Fibroblast of upper back skin (primary cell): ENCODE measurements at places on chromosomes 3 and 15.

GRCh38 chr3:126557415-126557745, 1.4 kb downstream of the C3orf22 start:
- DNase-seq, result no peak

- DNase-seq, result peak; percentile 96
Observed at GRCh38 chr3:110814170-110815007, 257.2 kb upstream of the NECTIN3 start.

GRCh38 chr15:64897345-64897985, 14.2 kb upstream of the ANKDD1A start:
- peak; percentile 76 for DNase-seq

GRCh38 chr3:88810455-88810854, 297.0 kb upstream of the EPHA3 start:
- DNase-seq, result peak; percentile 44

- DNase-seq, result no peak
Observed at GRCh38 chr3:52792413-52792812, 2.2 kb upstream of the ITIH3 start.

GRCh38 chr3:4821338-4821737, 157.9 kb upstream of the BHLHE40 start:
- no peak for DNase-seq

GRCh38 chr3:186493525-186494255, 50.5 kb downstream of the CRYGS start:
- no peak for DNase-seq

DNA sequence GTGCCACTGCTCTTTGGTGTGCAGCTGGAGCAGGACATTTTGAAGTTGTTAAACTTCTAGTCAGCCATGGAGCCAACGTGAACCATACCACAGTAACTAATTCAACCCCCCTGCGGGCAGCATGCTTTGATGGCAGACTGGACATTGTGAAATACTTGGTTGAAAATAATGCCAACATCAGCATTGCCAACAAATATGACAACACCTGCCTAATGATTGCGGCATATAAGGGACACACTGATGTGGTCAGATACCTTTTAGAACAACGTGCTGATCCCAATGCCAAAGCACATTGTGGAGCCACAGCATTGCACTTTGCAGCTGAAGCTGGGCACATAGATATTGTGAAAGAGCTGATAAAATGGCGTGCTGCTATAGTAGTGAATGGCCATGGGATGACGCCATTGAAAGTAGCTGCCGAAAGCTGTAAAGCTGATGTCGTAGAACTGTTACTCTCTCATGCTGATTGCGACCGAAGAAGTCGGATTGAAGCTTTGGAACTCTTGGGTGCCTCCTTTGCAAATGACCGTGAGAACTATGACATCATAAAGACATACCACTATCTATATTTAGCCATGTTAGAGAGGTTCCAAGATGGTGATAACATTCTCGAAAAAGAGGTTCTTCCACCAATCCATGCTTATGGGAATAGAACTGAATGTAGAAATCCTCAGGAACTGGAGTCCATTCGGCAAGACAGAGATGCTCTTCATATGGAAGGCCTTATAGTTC, 12.2 kb downstream of the FEM1B start:
- no peak for DNase-seq
